ENCODE measurements at places on chromosomes 16 and 17. TPM values are rescaled to one million over a fixed set of nuclear protein-coding genes. Genes with fewer than 3 reads are reported as not detected.

DNA sequence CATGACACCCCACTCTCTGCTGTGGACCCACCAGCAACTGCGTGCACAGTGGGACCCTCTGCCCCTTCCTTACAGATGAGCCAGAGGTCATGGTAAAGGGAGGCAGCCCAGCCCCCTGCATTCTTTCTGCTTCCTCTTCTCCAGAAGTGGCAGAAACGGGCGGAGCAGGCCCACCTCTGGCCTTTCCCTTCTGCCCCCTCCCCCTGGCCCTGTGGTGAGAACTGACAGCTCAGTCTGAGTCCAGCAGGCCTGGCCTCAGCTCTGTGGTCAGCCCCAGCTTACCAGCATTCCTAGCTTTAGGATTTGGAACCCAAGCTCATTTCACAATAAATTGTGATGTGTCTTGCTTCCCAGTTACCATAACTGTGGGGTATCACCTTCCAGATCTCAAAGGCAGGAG lies 4.8 kb upstream of the ANKRD11 start:
- H3K27ac ChIP-seq: no peak overlapping the region

CCT6B gene
- 9.3 TPM for total RNA-seq

DNA sequence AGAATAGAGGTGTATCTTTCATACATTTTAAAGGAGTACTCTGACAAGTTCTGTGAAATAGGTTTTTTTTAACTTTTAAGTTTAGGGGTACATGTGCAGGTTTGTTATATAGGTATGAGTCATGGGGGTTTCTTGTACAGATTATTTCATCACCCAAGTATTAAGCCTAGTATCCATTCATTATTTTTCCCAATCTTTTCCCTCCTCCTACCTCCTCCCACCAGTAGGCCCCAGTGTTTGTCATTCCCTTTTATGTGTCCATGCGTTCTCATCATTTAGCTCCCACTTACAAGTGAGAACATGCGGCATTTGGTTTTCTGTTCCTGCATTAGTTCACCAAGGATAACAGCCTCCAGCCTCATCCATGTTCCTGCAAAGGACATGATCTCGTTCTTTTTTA lies 175.5 kb downstream of the CYB561 start:
- no peaks in the 10 kb centered on the region for H3K4me1 ChIP-seq
- no peaks in the 10 kb centered on the region for H3K36me3 ChIP-seq
- H3K27me3 ChIP-seq: no peaks in the 10 kb centered on the region
- no peak for DNase-seq
- H3K4me3 ChIP-seq: no peak overlapping the region
- H3K27ac ChIP-seq: no peak overlapping the region

AANAT gene
- not detected for total RNA-seq

- peak overlapping the region; percentile 81 for H3K4me3 ChIP-seq
- H3K27me3 ChIP-seq: no peaks in the 10 kb centered on the region
- no peaks in the 10 kb centered on the region for H3K36me3 ChIP-seq
- peak overlapping the region; percentile 99 for H3K27ac ChIP-seq
- no peak for DNase-seq
Observed at GRCh38 chr16:30065943-30066760, 592 bp downstream of the ALDOA start.

KCNH4 gene
- not detected for total RNA-seq

DNAH3 gene
- 1.8 TPM for total RNA-seq

SCN4A gene
- total RNA-seq: not detected

- H3K27me3 ChIP-seq: no peaks in the 10 kb centered on the region
- no peaks in the 10 kb centered on the region for H3K4me1 ChIP-seq
- no peak overlapping the region for H3K4me3 ChIP-seq
- H3K36me3 ChIP-seq: no peaks in the 10 kb centered on the region
Observed at GRCh38 chr16:86786338-86786737, 208.0 kb downstream of the FOXL1 start.

GRCh38 chr17:67276075-67276474 lies 31.1 kb upstream of the HELZ start:
- no peaks in the 10 kb centered on the region for H3K36me3 ChIP-seq
- H3K27me3 ChIP-seq: no peaks in the 10 kb centered on the region
- DNase-seq: no peak
- no peaks in the 10 kb centered on the region for H3K4me1 ChIP-seq

DNA sequence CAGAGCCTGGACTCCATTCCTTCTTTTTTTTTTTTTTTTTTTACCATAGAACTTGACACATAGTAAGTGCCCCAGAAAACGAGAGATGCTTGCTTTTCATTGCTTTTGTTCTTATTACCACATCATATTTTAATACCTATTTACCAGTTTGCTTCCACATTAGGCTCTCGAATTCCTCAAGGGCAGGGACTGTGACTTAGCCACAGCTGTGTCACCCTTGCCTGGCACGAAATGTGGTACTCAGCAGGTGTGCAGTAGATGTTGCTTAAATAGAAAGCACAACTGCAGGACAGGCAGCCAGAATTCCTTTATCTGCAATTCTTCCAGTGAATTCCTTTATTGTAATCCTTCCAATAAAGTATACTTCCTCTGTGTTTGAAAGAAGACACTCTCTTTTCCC lies 393.0 kb downstream of the HAPSTR1 start:
- no peaks in the 10 kb centered on the region for H3K27me3 ChIP-seq
- H3K36me3 ChIP-seq: no peaks in the 10 kb centered on the region
- DNase-seq: no peak
- no peak overlapping the region for H3K4me3 ChIP-seq

DNA sequence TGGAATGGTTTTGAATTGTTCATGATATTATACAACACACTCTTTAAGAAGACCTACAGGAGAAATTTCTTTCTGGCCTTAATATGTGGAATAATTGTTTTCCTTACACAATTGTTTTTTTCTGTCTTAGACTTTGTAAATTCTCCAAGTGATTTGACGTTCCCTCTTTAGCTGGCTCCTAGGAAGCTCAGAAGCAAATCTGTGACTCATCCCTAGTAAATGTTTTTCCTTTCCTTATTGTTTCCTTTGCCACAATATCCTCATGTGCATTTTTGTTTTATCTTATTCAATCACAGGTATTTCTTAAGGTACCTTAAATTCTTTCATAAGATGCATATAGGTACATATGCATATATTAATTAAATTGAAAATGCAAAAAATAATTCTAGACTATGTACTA lies 13.5 kb downstream of the KIAA0753 start:
- no peaks in the 10 kb centered on the region for H3K27me3 ChIP-seq
- H3K36me3 ChIP-seq: peaks cover 2% of the 10 kb centered on the region
- no peak overlapping the region for H3K4me3 ChIP-seq
- no peak for DNase-seq
- H3K27ac ChIP-seq: no peak overlapping the region

- H3K27me3 ChIP-seq: no peaks in the 10 kb centered on the region
- DNase-seq: no peak
- no peak overlapping the region for H3K27ac ChIP-seq
- H3K4me1 ChIP-seq: no peaks in the 10 kb centered on the region
- no peaks in the 10 kb centered on the region for H3K36me3 ChIP-seq
- no peak overlapping the region for H3K4me3 ChIP-seq
Observed at GRCh38 chr17:62017496-62017895, 47.6 kb downstream of the MED13 start.

ADAMTS18 gene
- 3.5 TPM for total RNA-seq

DNA sequence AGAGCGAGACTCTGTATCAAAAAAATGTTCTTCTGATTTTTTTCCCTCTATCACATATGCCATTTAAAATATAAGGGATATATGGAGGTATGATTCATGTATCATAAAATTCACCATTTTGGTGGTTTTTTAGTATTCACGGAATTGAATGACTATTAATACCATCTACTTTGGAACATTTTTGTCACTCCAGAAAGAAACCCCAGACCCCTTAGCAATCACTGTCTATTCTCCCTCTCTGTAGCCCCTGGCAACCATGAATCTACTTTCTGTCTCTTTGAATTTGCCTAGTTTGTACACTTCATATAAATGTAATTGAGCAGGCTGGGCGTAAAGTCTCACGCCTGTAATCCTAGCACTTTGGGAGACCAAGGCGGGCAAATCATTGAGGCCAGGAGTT lies 75.9 kb downstream of the PRKCA start:
- no peaks in the 10 kb centered on the region for H3K36me3 ChIP-seq
- H3K4me3 ChIP-seq: no peak overlapping the region
- H3K4me1 ChIP-seq: peaks cover 3% of the 10 kb centered on the region
- no peak overlapping the region for H3K27ac ChIP-seq
- no peaks in the 10 kb centered on the region for H3K27me3 ChIP-seq

- no peak overlapping the region for H3K27ac ChIP-seq
- H3K27me3 ChIP-seq: no peaks in the 10 kb centered on the region
- no peak for DNase-seq
Observed at GRCh38 chr17:43106552-43106951, 18.6 kb downstream of the BRCA1 start.

GRCh38 chr17:57247913-57248312 lies 8.4 kb upstream of the MSI2 start:
- no peak for DNase-seq
- no peak overlapping the region for H3K4me3 ChIP-seq
- H3K27ac ChIP-seq: no peak overlapping the region

DNA sequence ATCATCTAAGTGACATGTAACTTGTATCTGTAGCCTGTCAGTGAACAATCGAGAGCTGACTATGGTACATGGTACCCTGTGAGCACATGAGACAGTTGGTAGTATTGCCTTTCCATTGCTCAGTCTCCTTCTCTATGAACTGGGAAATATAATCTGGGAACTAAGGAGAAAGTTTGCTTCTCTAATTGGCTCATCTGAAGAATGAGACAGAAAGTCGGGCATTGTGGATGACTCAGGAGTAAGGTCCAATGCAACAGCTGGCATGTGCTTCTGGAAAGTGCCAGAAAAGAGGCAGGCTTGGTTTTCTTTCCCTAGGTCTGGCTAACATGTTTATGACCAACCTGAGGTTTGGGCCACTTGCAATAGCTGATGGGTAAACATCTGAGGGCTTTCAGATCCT lies 51.9 kb downstream of the ZZEF1 start:
- no peaks in the 10 kb centered on the region for H3K27me3 ChIP-seq
- no peak for DNase-seq
- no peak overlapping the region for H3K4me3 ChIP-seq
- no peak overlapping the region for H3K27ac ChIP-seq
- no peaks in the 10 kb centered on the region for H3K36me3 ChIP-seq

DNA sequence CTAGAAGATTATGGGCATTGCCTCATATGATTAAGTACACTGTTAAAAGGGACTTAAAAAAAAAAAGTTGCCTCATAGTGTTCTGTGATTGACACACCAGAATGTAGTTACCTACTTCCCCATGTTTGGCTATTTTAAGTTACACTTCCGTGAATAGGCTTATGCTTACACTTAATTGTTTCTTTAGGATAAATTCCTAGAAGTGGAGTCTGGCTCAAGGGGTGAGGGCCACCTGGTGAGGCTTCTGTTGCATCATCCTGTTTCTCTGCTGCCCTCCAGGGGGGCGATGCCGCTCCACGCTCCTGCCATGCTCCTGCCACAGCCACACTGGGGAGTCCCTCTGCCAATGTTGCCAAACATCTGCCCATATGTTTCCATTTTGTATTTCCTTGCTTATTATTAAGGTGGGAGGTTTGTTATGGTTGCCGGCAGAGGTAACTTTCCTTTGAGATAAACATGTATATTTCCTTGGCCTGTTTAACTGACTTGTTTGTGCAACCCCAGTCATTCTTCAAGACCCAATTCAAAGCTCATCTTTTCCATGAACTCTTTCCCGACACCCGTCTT lies 73.1 kb downstream of the KSR1 start:
- H3K27ac ChIP-seq: no peak overlapping the region
- no peaks in the 10 kb centered on the region for H3K27me3 ChIP-seq
- H3K4me3 ChIP-seq: no peak overlapping the region
- DNase-seq: no peak
- no peaks in the 10 kb centered on the region for H3K4me1 ChIP-seq

- no peaks in the 10 kb centered on the region for H3K4me1 ChIP-seq
- H3K27me3 ChIP-seq: no peaks in the 10 kb centered on the region
- no peak overlapping the region for H3K4me3 ChIP-seq
- H3K27ac ChIP-seq: no peak overlapping the region
Observed at GRCh38 chr17:36856903-36857381, 80.3 kb upstream of the LHX1 start.

DNA sequence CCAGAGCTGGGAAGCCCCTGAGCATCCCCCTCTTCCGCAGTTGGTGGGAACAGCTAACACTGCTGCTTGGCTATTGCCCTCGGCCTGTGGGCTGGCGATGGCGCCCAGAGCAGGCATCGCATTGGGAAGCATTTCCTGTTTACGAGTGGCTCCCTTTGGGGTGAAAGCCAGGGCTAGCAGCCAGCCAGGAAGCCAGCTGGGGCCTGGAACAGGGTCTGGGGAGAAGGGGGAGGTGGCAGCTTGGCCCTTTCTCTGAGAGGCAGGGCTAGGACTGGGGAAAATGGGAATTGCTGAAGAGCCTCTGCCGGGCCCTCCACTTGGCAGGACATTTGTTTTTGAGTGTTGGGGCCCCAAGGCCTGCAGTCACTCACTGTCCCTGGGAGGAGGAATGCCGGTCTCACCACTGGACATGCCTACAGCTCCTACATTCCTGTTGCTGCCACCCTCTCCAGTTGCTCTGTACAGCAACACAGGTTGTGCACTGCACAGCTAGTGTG lies 2.4 kb upstream of the MTSS2 start:
- DNase-seq: peak; percentile 76
- peaks cover 31% of the 10 kb centered on the region for H3K4me1 ChIP-seq
- H3K27ac ChIP-seq: peak overlapping the region; percentile 93
- H3K27me3 ChIP-seq: no peaks in the 10 kb centered on the region
- H3K4me3 ChIP-seq: no peak overlapping the region
- H3K36me3 ChIP-seq: no peaks in the 10 kb centered on the region

GRCh38 chr17:5260542-5260941 lies 21.5 kb upstream of the RABEP1 start:
- H3K4me3 ChIP-seq: no peak overlapping the region
- no peak overlapping the region for H3K27ac ChIP-seq
- H3K4me1 ChIP-seq: no peaks in the 10 kb centered on the region
- no peaks in the 10 kb centered on the region for H3K36me3 ChIP-seq
- DNase-seq: no peak

- peak overlapping the region; percentile 78 for H3K4me3 ChIP-seq
- DNase-seq: peak; percentile 60
- no peaks in the 10 kb centered on the region for H3K36me3 ChIP-seq
- H3K4me1 ChIP-seq: no peaks in the 10 kb centered on the region
Observed at GRCh38 chr16:85556456-85557082, 56.6 kb upstream of the GSE1 start.

DNA sequence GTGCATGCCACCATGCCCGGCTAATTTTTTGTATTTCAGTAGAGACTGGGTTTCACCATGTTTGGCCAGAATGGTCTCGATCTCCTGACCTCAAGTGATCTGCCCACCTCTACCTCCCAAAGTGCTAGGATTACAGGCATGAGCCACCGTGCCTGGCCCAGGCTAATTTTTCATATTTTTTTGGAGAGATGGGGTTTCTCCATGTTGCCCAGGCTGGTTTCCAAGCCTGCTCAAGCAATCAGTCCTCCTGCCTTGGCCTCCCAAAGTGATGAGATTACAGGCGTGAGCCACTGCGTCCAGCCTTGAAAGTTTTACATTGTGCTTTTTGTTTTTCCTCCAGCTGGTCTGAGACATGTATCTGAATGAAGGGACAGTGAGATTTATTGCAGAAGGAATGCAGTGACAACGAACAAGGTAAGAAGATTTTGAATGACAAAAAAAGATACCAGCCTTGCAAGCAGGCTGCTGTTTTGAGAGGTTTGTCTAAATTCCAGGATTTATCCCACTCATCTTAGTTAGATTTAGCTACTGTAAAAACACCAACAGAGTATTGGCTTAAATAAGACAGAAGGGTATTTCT lies 3.4 kb upstream of the ENGASE start:
- no peaks in the 10 kb centered on the region for H3K36me3 ChIP-seq
- DNase-seq: no peak
- no peaks in the 10 kb centered on the region for H3K27me3 ChIP-seq
- no peak overlapping the region for H3K27ac ChIP-seq
- no peak overlapping the region for H3K4me3 ChIP-seq
- H3K4me1 ChIP-seq: no peaks in the 10 kb centered on the region

AOC2 gene
- total RNA-seq: 1.3 TPM

- H3K4me1 ChIP-seq: no peaks in the 10 kb centered on the region
- H3K36me3 ChIP-seq: no peaks in the 10 kb centered on the region
- H3K27ac ChIP-seq: no peak overlapping the region
- H3K4me3 ChIP-seq: no peak overlapping the region
Observed at GRCh38 chr16:86066811-86067210, 167.8 kb downstream of the IRF8 start.
